ENCODE measurements at places on chromosomes 13 and 19.

DNA sequence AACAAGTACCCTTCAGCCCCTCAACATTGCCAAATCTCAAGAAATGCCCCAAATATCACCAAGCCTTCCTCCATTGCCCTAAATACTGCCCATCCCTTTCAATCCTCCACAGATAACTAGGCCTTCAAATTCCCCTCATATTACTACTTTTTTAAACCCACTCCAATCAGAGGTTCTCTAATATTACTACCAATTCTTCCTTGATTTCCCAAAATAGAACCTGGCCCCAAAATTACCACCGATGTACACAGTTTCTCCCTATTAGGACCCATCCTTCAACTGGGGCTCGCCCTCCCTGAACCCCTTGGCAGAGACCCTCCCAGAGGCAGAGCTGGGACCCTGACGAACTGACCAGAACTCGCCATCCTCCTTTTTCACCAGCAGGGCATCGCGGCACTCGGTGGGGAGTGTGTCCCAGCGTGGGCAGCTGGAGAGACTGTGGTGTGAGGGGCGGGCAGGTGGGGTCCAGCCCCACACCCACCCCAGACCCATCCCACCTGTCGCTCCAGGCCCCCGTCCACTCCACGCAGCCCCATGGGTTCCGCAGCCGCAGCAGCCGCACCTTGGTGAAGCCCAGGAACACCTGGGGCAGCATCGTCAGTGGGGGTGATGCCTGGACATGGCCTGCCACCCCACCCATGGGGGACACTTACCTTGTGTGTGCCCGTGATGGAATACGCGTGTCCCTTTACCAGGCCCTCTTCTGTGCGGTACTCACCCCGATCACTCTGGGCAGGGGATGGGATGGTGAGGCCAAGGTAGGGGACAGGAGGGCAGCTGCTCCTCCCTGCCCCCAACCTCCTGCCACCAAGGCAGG, 6.1 kb downstream of the CAPN12 start:
- DNase-seq: no peak

DNA sequence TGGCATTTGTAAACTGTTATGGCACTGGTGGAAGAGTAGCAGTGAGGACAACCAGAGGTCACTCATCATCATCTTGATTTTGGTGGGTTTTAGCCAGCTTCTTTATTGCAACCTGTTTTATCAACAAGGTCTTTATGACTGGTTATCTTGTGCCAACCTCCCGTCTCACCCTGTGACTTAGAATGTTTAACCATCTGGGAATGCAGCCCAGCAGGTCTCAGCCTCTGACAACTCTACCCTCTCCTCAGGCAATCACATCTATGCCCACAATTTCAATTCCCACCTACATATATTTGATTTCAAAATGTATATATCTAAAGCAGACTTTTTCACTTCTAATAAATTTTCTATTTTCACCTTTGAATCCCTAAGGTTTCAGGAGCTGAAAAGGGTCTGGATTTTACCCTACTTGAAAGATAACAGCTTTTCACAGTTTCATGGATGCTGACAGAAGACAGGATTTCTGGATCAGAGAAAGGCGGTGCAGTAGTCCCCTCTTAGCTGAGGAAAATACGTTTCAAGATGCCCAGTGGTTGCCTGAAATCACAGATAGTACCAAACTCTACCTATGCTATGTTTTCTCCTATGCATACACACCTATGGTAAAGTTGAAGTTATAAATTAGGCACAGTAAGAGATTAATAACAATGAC, 1171.8 kb downstream of the DIAPH3 start:
- no peak for DNase-seq

- no peak for DNase-seq
These were observed 20.2 kb downstream of the CERS1 start for GRCh38 chr19:18875726-18876125.

GRCh38 chr19:51356159-51356801, 9.9 kb downstream of the ETFB start:
- DNase-seq: no peak

DNA sequence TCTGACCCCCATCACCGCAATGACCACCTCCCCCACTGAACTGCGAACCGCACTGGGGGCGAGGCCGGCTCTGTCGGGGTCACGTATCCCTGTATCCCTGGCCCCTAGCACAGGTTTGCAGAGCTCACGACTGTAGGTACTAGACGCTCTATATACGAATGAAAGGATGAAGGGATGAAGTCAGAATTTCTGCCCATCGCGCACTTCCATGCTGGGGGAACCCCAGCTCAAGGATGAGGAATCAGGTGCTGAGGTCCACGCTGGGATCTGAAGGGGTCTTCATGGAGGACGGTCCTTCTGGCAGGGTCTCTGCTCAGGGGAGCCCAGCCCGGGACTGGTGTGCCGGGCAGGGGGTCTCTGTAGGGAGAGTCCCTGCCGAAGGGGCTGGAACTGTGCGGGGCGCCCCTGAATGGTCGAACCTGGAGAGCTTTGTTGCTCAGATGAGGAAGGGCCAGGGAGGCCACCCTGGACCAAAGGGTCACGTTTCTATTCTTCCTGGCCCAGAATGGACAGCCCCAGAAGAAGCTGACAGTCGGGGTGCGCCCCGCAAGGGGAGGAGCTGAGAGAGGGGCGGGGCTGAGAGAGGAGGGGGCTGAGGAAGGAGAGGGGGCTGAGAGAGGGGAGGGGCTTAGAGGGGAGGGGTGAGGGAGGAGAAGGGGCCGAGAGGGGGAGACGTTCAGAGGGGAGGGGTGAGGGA, 37.9 kb upstream of the SEMA6B start:
- DNase-seq: no peak

DNA sequence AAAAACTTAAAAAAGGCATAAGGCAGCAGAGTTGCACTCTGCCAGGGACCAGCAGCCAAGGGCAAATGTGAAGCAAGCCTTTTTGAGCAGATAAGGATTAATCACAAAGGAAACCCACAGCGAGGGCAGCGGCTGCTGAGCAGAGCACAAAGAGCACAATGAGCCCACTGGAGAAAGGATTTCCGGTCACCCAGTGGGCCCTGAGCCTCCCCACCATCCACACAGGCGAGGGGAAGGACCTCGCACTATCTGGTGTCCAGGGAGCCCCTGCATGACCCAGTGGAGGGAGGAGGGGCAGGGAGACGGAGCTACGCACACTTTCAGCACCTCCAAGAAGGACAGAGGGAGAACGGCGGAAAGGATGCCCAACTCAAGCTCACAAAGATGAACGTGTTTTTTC, 40.0 kb downstream of the COL4A1 start:
- no peak for DNase-seq

Data from SIG-M5 (cell line).